ENCODE measurements at places on chromosomes 6 and 20.

DNA sequence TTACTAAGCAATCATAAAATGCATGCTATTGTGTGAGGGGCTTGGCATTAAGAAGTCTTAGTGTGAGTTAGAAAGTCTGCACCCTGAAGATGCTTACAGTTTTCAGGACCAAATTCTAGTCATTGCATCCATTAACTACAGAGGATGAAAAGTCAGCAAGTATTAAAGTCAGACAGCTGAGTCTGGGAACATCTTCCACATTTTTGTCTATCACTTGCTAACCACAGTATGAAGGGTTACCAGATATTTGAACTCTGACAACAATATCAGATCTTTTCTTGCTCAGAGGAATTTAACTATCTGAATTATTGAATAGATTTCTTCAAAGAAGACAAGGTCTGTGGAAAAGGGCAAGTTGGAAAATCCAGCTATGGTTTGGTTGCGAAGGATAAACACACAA, 264.4 kb downstream of the BTBD9 start:
- DNase-seq, result no peak

- no peak for DNase-seq
Measured at GRCh38 chr20:16349523-16350260, 223.6 kb downstream of the KIF16B start.

DNA sequence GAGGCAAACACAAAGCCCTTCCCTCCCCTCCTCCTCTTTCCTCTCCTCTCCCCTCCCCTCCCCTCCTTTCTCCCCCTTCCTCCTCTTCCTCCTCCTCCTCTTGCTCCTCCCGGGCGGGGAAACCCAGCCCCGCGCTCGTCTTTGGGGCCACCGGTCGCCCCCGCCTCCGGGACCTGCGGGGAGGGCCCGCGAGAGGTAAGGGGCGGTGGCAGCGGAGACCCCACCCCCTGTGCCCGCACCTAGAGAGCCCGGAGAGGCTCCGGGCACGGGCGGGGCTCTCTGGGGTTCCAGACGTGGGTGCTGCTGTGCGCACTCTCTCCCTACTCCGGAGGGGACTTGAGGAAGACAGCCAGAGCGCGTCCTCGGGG, at the start of gene RIN2:
RIN2 (plus strand) TSS at position 126 of the 368 bp plus-strand sequence. CDS start 131,344 bp downstream, outside the sequence.
- no peak for DNase-seq

- DNase-seq, result peak; percentile 30
Measured at GRCh38 chr20:13788167-13788834, 3.5 kb downstream of the NDUFAF5 start.

DNA sequence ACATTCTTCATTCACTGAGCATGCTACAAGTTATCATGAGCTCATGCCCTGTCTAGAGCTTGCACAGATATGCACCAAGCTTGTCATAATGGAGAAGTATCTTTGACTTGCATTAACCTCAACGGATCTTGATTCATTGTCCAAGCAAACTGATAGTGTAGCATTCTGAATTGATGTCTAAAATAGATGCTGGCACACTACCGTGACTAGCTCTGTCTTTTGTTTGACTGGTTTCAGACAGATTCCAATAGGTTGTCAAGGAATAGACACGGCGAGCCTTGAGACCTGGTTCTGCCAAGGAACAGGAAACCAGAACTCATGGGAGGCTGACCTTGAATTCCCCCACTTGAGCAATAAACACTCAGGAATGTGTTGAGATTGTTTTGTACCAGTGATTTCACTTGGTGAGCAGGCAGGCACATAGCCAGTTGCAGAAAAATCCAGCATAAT, 1153.1 kb upstream of the GJE1 start:
- DNase-seq, result peak; percentile 75

DNA sequence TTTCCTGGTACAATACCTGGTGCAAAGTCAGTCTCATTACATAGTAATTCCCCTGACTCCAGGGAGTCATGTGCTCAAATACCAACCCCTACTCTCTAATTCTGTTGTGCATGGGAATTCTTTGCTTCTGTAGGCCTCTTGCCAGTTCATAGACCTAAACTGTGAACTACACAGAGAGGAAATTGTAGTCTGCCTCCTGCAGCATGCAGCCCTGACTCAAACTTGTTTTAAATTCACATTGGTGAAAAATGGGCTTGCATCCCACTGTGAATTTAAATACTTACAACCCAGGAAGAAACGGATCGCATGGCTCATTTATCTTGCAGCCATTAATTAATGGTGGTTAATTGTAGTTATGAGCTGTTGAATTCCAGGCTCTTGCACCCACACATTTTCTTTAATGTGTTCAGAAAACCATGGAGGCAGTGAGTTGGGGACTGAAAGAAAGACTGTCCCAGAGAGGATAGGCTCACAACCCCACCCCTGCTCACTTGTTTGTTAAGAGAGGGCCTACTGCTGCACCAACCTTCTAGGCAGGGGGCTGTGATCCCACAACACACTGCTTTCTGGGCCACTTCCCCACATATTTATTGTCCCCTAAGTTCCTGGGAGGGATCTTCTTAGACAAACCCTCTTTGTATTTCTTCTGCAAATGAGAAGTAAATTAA, 579.1 kb downstream of the DHX35 start:
- no peak for DNase-seq

- no peak for DNase-seq
Measured at GRCh38 chr20:60581606-60582115, 623.4 kb downstream of the CDH26 start.

GRCh38 chr6:107600936-107601335, 111.0 kb downstream of the SOBP start:
- no peak for DNase-seq

GRCh38 chr6:144161975-144162374, 11.7 kb downstream of the STX11 start:
- DNase-seq, result no peak

GRCh38 chr6:46757214-46757596, 10.5 kb downstream of the ANKRD66 start:
- DNase-seq, result no peak

DNA sequence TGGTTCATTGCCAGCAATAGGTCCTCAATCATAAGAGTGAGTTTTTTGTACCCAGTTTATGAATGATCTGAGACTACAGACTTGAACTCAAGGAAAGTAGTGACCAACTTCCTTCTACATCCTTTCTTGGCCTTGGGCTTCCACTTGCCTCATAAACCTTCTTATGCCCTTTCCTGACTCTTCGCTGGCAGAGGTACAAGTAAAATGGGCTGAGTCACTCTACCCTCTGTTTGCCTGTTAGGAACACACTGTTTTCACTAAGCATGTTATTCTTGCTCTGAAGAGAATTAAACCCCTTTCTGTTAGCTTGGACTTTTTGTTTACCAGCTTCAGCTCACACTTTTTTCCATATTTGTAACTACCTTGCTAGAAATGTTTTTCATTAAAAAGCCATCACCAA, 74.4 kb downstream of the PKHD1 start:
- DNase-seq, result peak; percentile 28

DNA sequence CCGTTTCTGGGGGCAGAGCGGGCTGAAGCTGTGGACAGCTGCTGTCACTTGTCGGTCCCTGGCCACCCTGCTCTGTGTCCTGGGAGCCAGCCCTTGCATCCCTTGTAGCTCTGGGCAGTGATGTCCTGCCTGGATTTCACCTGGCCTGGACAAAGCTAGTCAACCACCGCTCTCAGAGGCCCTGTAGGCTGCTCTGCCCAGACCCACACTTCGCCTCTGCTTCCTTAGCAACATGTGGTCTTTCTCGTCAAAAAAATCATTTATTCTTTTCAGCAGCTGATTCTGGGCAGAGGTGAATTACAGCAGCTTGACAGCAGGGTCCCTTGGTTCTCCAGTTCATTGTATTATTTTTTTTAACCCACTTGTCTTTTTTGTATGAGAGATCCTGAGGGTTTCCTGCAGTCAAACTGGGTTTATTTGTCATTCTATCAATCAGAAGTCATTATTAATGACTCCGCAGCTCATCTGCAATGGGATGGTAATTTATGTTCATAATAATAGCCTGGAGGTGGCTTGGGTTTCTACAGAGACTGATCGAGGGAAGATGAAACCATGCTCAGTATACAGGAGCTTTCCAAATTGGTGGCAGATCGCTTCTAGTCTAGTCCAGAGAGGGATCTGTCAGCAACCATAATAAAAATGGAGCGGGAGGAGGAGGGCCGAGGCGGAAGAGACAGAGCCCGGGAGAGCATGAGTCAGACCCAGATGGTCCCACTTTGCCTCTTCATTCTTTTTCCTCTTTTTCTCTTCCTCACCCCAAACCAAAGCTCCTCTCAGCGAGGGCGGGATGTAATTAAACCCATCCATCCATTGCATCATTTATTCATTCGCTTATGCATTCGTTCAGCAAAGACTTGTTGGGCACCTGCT, 22.4 kb downstream of the EDN3 start:
- DNase-seq, result no peak

GRCh38 chr6:145480024-145480423, 255.3 kb downstream of the EPM2A start:
- DNase-seq, result no peak

- no peak for DNase-seq
Measured at GRCh38 chr6:148761527-148762011, 14.7 kb downstream of the UST start.

DNA sequence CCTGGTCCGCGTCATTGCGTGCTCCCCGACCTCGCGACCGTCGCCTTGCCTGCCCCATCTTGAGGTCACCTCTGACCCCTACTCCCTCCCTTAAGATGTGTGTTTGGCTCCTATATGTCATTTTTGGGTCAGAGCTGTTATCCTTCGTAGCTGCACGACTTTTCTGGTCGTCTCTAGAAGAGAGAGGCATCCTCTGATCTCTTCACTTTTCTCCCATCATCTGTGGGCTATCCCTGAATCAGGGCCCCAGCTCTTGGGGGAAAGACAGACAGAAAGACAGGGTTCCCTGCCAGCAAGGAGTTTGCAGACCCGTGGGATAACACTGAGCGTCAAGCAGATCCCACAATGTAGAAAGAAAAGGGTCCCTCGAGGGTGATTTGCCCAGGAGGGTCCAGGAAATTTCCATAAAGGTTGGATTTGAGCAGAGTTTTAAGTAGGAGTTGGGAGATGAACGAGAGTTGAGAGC, 555 bp downstream of the FAM120B start:
- no peak for DNase-seq

DNA sequence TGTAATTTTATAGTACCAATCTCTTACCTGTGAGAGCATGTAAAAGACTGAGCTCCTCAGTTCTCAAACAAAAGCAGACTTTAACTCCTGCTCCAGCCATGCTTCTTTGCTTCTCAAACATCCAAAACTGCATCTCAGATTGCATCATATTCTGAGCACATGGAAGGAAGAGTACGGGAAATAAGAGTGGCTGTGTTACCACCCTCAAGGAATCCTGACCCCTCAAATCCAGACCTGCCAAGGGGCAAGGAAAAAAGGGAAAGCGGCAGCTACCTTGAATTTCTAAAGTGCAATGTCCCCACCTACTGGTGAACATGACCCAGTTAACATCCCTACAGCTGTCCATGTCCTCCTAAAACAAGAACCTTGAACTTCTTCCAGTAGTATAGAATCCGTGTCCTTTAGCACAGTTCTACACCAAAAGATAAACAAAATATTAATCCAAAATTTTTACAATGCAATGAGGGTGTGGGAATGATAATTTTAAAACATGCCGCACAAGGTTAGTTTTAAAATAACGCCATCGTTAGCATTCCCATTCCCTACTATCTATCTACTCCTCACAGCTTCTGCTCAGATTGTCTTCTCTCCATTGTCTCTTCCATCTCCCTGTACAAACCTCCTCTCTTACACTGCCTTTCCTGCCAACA, 34.1 kb upstream of the HLA-DQB1 start:
- DNase-seq, result no peak
